Brain (organoid and tissue), 16 donors: ENCODE measurements at places on chromosomes 6 and 20.

DNA sequence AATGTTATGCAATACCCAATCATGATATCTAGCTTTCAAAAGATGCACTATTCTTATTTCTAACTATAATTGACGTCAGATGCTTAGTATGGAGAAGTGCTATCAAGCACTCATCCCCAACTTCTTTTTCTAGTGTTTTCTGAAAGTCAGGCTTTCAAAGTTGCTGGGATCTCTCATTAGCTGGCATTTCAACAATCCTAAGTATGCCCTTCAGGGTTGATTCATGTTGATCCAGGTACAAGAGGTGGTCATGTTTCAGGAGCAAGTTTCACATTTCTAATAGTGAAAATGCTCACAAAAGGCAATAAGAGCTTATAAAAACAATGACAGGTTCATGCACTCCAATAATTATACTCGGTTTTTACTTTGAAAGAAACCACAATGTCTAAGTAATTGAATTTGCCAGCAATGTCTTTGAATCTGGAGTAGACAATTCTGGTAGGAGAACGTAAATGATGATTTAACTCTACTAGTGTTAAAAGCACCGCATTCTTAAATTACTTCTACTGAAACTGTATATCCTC lies 193.7 kb upstream of the KHDRBS2 start:
- DNase-seq, result no peak

GRCh38 chr6:155100087-155100486 lies 105.0 kb downstream of the TIAM2 start:
- DNase-seq, result peak; percentile 88

- no peak for DNase-seq
These were observed 228.9 kb downstream of the ALDH8A1 start for GRCh38 chr6:134721060-134721405.

DNA sequence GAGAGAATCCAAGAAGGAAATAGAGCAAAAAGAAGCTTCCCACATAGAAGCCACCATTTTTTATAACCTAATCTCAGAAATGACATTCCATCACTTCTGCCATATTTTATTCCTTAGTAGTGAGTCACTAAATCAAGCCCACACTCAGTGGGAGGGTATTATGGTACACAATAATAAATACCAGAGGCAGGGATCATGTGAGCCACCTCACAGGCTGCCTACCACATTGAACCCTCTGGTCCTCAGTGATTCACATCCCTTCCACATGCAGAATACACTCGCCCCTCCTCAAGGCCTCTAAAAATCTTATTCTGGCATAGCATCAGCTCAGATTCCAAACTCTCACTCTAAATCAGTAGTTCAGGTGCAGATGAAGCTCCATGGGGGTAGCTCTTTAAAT lies 49.4 kb downstream of the TMC2 start:
- no peak for DNase-seq

- no peak for DNase-seq
These were observed 995.9 kb upstream of the ADGRB3 start for GRCh38 chr6:67639161-67639560.

GRCh38 chr6:54037277-54037779 lies 73.9 kb upstream of the MLIP start:
- no peak for DNase-seq

- DNase-seq, result no peak
These were observed 232.3 kb downstream of the ADGRG6 start for GRCh38 chr6:142534076-142534475.

GRCh38 chr20:33871362-33871761 lies 60.2 kb downstream of the CHMP4B start:
- peak; percentile 17 for DNase-seq

GRCh38 chr6:122677406-122677805 lies 67.2 kb downstream of the PKIB start:
- DNase-seq, result no peak

DNA sequence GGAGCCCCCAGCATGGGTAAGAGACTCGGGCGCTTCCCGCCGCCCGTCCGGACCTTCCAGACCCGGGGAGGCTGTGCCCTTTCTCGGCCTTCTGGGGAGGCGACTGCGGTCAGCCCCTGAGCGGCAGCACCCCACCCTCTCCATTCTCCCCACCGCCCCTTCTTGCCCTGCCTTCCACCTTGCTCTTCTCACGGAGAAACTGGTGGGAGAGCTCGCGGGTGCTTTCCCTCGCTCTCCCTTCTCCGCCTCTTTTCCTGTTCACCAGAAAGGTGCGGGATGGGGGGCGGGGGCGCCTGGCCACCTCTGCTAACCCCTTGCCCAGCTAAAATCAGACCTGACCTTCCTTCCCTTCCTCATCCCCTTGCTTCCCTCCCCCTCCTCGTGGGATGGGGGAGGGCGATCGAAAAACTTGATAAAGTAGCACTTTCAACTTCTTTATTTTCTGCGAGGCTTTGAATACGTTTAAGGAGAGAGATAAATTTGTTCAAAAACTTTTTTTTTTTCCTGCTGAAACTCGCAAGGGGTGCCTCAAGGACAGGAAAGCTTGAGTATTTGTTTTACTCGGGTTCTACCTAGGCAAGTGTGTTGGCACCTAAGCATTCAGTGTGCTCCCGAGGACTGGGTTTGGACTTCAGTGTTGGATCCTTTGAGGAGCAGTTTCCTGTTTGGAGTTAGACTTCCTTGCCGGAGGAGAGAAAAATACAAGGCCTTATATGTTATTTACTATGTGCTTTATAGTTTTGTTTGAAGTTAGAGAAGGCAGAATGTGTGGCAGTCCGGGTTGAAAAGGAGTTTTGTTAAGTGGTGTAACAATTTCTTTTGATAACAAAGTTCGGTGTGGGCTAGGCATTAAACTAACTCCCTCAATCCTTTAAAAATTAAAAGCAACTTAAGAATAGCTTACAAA lies 897 bp downstream of the CD2AP start:
- peak; percentile 6 for DNase-seq

DNA sequence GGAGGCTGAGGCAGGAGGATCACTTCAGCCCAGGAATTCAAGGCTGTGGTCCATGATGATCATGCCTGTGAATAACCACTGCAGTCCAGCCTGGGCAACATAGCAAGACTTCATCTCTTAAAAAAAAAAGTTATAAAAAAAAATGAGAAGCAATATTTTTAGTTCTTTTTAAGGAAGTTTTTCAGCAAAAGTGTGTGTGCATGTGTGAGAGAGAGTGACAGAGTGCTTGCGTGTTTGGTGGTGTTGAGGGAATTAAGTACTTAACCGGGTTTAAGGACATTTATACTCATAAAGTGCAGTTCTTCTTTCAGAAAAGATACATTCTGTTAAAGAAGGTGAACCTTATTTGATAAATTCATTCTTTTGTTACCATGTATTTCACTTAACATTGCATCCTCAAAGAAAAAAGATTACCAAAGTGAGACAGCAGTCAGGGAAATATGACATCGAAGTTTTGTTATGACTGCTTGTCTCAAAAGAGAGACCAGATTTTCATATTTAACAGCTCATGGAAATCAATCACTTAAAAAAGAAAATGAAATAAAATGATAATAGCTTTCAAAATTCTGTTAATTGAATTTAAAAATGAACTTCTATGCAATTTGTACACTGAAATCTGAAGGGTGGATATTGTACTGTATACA lies 254.7 kb downstream of the ARHGAP18 start:
- DNase-seq, result no peak
